ENCODE measurements at places on chromosomes 12 and 14.

DNA sequence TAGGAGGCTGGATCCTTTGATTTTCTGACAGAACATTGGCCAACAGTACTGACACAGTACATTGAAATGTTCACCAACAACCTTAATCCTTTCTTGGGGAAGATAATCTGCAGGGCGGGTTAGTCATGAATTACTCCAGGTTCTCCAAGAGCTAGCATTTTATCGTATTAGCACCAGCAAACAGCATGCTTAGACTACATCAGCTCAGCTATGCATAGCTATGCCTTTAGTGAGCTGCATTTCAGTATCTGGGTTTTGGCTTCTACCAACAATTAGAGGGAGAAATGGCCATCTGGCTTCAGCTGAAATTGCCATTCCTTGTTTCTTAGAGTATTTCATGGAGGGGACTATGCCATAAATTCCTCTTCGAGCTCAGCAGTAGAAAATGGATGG lies 33.8 kb downstream of the SAMD4A start:
- no peak for DNase-seq

DNA sequence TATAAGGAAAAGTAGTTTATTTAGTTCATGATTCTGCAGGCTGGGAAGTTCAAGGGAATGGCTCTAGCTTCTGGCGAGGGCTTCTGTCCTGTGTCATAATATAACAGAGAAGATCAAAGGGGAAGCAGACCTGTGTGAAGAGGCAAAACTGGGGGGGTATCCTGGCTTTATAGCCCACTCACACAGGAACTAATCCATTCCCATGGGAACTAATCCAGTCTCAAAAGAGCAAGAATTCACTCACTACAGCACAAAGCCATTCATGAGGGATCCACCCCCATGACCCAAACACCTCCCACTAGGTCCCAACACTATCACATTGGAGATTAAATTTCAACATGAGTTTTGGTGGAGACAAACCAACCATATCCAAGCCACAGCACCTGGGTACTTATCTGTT lies 6.9 kb downstream of the ALDH6A1 start:
- DNase-seq = no peak

GRCh38 chr14:61176686-61177085 lies 104.5 kb downstream of the TMEM30B start:
- DNase-seq = no peak

DNA sequence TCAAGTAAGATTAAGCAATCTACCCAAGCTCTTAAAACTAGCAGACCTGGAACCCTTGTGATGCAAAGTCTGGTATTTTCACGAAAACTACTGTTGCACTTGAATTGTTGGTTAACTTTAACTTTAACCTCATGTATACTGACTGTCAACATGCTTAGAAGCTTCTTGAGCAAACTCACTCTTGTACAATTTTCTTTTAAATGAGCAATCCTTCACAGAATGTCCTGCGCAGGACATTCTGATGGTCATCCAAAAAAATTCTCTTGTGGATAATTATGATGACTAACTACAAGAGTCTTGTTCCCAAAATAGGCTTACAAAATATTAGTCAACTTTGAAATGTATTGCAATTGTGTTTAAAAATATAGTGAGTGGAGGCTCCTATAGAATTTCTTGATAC lies 54.0 kb upstream of the PDE3A start:
- DNase-seq = no peak

- DNase-seq = no peak
Measured at GRCh38 chr12:53143355-53143754, 37.2 kb upstream of the ZNF740 start.

Data from CD4-positive, alpha-beta T cell treated with Interferon alpha-2 for 1 hour (primary cell).